NCI-H226 (cell line): ENCODE measurements at places on chromosomes 6 and 20.

DNA sequence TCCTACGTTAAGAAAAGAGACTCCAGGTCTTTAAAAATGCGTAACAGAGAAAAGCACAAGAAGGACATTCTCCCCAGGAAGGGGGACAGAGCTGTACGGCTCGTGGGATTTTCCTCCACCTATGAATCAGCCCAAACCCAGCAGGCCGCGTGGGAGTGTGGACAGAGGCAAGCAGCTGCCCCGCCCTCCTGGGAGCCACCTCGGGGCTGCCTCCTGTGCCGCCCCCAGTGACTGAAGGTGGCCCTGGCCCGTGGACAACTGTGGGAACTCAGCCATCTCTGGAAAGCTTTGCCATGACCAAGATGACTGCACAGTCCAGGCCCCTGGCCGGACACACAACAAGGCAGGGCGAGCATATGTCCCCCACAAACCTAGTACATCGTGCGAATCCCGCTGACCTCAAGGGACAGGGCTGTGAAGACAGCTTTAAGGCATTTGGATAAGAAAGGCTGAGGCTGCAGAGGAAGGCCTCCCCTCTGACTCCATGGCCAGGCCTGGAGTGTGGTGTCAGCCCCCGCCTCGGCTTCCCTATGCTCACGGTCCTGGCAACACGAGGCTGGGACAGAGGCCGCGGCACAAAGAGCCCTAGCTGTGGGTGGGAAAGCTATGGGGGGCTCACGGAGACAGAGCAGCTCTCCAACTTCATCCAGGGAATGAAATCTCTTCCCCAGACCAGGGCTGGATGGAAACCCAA is 26.9 kb downstream of the PXDC1 start:
- no peak for DNase-seq

DNA sequence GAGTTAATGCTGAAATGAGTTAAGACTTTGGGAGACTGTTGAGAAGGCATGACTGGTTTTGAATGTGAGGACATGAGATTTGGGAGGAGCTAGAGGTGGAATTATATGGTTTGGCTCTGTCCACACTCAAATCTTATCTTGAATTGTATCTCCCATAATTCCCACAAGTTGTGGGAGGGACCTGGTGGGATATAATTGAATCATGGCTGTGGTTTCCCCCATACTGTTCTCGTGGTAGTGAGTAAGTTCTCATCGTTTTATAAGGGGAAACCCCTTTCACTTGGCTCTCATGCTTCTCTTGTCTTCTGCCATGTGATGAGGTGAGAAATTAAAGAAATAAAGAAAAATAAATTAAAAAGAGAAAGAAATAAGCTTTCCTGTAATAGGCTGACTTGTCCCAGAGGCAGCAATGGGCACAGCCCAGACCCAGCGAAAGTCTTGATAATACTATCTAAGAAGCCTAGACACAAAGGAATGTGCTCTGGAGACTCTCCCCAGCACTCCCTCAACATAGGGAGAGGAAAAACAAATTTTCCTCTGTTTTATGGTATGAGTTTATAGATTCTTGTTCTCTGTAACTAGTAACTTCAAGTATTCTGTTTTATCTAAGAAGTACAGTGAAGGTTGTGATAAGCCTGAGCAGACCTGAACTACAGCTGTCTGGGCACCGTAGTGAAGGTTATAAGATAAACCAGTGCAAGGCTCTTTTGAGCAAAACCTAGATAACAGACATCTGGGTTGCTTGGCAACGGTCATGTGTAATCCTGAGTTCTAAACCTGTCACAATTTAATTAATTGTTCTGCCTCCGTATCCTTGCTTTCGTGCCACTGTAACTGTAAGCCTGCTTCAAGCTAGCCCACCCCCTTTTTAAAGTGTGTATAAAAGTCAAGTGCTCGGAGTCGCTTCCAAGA is 88.9 kb upstream of the ECI2 start:
- DNase-seq: peak; percentile 93

- DNase-seq: no peak
These were observed 38.4 kb downstream of the BCKDHB start for GRCh38 chr6:80144753-80145315.

- DNase-seq: no peak
These were observed 7.5 kb downstream of the FERMT1 start for GRCh38 chr20:6115221-6115895.

DNA sequence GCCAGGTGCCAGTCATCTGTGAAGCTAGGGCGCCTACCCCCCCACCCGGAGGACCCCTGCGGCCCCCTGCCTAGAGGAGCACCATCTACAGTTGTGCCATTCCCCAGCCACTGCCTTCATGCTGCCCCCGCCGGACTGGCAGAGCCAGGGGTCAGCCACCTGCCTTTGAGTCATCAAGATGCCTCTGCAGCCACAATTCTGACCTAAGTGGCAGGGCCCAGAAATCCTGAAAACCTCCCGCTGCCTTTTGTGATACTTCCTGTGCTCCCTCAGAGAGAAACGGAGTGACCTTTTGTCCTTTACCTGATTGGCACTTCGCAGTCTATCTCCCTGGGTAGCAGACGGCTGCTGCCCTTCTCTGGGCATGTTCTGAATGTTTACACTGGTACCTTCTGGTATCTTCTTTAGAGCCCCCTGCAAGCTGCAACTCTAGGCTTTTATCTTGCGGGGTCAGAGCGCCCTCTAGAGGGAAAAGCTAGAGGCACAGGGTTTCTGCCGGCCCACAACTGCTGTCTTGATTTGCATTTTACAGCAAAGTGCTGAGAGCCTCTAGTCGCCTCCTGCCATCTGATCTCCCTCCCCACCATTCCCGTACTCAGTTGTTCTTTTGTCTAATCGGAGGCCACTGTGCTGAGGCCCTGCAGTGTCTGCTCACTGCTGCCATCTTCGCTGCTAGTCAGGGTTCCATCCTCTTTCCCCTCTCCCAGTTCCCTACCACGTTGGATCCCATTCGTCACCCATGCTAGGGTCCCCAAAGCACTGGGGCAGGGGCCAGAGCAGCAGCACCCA is 26.9 kb downstream of the SPATA2 start:
- DNase-seq: no peak
